Heart right ventricle (tissue), 16 donors: ENCODE measurements at places on chromosomes 6 and 20.

DNA sequence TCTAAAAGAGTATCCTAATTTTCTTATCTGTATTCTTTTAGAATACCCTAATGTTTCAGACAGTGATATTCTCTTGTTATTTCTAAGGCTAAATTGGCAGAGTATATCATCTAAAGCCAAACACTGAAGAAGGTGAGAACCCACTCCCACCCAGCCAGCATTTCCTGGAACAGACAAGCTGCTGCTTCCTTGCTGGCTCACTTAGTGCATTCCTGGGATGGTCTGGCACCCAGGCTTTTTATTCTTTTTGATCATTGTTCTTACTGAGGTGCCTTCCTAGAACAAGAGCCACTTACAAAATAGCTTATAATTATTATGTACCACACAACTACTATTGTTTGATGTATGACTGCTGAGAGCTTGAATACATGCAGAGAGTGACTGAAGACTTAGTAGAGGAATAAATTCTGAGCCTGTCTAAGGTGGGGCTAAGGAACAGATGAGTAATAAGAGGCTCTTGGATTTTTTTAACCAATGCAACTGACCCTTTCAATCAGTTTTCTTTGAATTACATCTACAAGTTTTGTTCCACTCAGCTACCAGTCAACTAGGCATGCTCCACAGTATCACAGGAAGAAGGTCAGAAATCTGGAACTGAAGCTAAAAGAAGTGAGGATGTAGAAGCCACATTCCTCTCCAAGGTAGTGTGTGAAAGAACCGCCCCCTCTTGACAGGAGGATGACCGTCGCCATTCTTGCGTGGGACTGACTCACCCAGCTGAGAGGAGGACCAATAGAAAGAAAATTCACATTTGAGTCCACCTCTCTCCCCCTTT lies 30.1 kb downstream of the PRPH2 start:
- DNase-seq = no peak

DNA sequence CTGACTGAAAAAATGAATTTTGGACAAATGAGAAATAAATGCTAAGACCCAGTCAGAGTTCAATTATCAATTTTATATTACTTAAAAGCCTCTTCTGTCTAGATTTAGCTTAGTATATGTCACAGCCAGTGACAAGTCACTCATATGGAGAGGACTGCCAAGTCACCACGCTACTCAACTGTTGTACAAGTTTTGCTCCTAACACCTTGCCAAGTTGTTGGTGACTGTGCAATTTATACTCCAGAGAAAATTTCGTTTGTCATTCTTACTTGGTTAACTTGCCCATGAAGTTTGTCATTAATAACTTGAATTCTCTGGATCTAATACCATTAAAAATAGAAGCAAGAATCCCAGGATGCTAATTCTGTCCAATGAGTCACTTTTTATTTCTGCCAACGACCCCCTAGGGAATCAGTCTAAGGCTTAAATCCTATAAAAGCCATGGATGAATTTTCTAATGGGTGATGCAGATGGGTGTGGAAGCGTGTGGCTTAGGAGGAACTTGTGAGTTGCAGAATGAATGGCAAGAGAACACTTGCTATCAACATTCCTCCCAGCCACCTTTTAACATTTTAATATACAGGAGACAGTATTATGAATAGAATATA lies 30.4 kb upstream of the FBXO30 start:
- no peak for DNase-seq

DNA sequence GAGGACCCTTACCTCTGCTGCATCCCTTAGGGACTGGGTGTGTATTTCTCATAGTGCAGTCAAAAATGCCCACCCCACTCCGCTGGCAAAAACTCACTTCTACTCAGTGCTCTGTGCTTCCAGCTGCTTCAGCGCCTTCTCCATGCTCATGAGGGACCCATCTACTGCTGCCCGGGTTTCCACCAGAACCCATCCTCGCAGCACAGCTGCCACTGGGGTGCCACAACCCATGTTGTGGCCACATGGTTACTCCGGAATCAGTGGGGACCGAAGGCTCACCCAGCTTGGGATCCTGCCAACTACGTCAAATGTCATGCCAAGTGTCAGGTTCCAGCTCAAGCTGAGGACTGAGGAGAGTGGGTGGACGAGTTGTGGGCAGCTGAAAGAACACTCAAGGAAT lies 774.2 kb upstream of the EYS start:
- DNase-seq = no peak

DNA sequence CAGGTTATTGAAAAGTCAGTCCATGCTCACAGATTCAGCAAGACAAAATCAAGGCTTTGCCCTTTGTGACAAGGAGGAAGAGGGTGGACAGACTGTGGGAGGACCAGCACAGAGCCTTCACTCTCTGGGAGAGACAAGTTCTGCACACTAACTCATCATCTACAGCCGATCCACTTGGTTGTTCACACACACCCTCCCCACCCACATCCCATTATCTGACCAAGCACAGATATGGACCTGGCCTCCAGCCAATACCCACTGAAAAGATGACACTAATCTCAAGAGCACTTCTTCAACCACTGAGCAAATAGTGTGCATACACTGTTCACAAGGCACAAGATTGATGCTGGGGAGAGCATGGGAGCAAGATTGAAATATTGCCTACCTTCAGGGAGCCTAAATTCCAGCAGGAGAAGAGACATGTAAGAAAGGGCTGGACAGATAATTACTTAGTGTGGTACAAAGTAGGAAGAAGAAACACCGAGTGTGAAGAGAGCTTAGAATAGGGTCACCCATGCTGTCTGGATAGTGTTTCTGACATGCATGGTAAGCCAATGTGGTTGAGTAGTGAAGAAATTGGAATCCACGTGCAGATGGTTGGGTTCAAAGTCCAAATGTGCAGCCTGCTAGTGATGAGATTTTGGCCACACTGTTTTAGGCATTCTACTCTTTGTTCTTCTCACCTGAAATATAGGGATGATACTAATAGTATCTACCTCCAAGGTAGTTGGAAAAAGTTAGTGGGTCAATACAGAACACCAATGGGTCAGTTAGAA lies 21.7 kb upstream of the IL17A start:
- DNase-seq = no peak

GRCh38 chr6:137724495-137725211 lies 142.4 kb upstream of the TNFAIP3 start:
- peak; percentile 37 for DNase-seq
